ENCODE measurements at places on chromosomes 3 and 15.

GRCh38 chr3:67292356-67293121, 294.4 kb downstream of the KBTBD8 start:
- no peak for DNase-seq

- no peak for DNase-seq
These were observed 425.3 kb upstream of the CBLB start for GRCh38 chr3:106294121-106294520.

DNA sequence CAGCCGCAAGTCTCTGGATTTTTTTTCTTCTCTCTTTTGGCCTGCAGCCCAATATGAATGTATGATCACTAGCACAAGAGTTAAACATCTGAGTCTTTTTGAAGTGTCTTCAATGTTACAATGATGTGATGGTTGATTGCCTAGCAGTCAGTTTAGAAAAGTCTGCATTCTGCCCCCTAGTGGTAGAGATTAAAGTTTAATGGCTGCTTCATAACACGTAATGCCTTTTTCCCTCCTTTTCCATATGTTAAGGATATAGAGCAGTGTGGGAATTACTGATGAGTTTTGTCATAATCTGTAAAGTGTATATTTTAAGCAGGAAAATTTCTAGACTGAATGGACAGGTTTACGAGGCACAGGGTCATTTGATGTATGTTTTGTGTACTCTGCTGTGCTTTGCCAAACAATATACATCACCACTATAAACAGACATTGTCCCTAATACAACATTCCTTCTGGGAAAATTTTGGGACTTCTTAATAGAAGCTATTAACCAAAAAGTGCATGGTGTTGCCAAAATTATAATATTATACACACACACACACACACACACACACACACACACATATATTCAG, 1038.5 kb upstream of the NR2F2 start:
- no peak for DNase-seq

DNA sequence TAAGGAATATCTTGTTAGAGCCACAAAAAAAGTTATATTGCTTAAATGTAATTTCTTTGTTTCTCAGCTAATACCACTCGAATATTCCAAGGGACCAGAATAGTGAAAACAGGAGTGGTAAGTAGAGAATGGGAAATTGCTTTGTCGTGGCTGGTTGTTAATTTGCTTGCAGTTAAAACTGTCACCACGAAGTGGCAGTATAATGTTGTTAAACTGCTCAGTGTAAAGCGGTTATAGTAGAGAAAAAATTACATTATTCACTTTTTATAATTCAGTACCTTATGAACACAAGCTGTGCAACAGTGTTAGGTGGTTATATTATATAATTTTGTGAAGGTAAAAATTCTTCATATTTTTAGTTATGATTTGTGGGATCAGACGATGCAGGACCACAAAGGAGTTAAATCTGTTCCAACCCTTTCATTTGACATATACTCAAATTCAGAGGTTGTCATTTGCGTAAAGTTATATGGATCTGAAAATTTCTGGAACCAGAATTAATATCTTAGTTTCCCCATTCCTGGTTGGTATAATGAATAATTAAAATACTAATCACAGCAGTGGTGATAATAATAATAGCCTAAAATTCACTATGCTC, 171.8 kb downstream of the FEZF2 start:
- peak; percentile 9 for DNase-seq

GRCh38 chr3:170644711-170645110, 58.8 kb upstream of the SLC7A14 start:
- no peak for DNase-seq

DNA sequence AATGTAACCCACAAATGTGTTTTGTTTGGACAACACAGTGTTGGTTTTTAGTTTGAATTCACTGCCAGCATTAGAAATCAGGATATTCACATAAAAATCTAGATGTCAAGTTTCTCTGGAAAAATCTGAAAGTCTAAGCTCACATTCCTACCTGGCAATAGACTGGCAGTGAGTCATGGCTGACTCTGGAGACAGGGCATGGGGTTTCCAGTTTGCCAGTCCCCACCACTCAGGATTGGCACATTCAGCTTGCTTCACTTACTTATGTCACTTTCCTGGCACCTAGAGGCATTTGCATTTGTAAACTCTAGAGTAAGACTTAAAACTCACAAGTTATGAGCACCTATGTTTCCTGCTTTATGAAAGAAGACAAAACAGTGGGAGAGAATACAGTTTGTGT, 19.1 kb upstream of the SEC61A1 start:
- DNase-seq, result no peak

DNA sequence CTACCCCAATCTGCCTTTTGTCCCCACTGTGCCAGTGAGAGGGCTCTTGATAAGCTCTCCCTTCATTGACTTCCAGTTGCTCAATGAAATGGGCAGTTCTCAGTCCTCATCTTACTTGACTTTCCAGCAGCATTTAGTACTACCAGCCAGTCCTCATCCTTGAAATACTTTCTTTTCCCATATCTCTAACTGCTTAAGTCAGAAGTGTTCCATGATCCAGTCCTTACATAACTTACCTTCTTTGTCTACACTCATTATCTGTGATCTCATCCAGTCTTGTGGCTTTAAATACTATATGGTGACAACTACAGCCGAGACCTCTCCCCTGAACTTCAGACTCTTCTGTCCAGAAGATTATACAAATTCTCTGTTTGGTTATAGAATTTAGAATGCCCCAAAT, 28.7 kb downstream of the RARRES1 start:
- DNase-seq, result no peak

DNA sequence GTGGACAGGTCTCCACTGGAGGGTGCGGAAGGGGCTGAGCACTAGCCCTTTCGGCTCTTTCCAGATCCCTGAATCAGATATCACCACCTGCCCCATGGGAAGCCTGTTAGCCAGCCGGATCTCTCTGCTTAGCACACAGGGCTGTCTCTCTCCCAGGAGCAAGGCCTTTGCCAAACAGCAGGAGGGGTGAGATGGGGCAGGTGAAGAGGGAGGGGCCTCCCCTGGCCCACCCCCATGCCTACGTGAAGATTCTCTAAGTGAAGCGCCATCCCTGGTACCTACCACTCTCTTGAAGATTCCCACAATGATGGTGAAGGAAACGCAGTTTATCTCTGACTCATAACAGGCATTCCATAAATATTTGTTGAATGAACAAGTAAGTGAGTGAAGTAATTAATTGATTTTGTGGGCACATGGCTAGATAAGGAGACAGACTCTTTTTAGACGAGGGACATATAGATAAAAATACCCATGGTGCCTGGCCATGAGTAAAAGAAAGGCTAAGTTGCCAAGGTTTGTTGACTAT, 19.6 kb upstream of the HCN4 start:
- DNase-seq, result no peak

DNA sequence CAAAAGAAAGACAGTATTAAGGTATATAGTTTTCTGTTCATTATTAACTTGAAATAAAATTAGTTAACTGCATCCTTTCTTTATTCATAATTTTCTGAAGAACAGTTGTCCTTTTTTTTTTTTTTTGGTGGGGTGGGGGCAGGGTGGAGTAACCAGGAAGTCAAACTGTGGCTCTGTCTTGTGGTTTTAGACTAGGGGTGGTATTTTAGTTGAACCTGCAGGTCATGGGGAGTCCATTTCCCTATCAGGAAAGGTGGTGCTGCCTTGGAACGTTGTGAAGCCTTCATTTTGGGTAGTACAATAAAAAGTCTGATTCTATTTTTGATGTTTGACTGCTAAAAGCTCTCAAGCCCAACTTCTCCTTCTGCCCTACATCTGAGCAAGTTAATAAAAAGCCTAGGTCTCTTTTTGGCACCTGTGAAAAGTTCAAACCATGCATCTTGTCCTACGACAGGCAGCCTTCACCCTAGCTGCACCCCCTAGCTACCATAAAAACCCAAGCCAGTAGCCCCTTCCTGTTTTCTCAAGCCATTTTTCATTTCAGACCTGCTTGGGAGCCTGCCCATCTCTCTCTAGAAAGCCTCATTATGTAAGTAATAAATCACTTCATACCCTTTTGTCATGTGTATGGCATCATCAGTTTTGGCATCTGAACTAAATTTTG, 31.2 kb upstream of the RIOX2 start:
- no peak for DNase-seq

- DNase-seq, result no peak
These were observed 4.0 kb upstream of the U2SURP start for GRCh38 chr3:142997330-142997729.

GRCh38 chr15:90305932-90306331, 40.5 kb downstream of the NGRN start:
- no peak for DNase-seq

DNA sequence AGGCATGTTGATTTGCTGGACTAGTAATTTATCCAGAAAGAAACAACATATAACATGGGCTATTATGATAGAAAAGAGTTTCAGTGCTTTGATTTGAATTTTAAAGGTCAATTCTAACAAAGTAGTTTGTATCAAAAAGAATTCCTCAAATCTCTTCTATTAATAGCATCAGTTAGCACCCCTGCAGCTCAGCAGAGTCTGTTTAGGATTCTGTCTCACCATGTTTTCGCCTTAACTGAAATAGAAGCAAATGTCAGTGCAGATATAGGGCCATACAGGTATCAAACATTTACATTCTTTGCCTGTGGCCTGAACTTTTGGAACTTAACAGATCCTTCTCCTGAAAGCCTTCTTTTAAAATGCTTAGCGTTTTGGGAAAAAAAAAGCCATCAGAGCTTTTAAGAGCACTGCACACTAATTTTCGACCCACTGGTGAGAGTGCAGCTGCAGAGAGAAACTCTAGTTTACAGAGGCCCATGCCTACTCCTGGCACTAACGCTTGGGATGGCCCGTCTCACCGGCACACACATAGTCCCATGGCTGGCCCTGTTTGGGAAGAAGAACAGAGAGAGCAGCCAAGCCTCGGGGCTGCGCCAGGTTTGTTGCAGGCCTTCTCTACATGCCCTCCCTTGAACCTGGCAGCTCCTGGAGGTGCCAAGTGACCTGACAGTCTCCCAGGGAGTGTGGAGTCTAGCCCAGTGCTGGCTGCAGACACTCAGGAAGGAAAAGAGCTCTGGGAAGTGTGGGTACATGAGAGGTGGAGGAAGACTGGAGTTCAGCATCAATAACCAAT, 9.9 kb upstream of the PAQR9 start:
- DNase-seq, result no peak

DNA sequence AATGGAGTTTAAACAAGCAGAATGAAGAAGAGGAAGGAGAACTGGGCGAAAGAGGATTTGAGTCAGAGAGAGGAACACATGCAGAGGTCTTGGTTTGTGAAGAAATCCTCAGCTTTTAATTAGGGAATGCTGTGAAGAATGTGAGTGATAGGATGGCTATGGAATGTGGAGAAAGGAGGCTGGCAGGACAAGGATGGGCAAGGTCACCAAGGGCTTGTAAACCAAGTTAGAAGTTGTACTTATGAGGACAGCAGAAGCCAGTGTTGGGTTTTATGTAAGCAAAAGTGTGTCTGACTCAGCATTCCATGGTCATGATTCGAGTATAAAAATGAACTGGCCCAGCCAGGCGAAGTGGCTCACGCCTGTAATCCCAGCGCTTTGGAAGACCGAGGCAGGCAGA, 60.0 kb upstream of the IL12A start:
- no peak for DNase-seq

- DNase-seq, result no peak
These were observed 7.4 kb downstream of the SQOR start for GRCh38 chr15:45641999-45642932.

- DNase-seq, result no peak
These were observed 118.2 kb downstream of the GADL1 start for GRCh38 chr3:30776186-30776815.

- no peak for DNase-seq
These were observed 2.9 kb downstream of the XPC start for GRCh38 chr3:14175383-14176037.

GRCh38 chr3:47313341-47314055, 30.8 kb downstream of the KLHL18 start:
- no peak for DNase-seq

DNA sequence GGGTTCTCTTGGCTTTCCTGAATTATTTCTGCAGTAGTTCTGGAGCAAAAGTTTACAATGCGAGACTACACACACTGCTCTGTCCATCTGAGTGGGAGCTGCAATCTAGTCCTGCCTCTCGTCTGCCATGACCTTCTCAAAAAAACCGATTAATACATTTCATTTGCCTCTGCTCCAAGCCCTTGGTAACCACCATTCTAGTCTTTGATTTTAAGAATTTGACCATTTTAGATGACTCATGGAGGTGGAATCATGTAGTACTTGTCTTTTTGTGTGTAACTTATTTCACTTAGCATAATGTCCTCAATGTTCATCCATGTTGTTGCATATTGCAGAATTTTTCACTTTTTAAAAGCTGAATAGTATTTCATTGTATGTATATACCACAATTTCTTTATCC, 356.9 kb downstream of the SV2B start:
- no peak for DNase-seq

GRCh38 chr15:88428053-88428452, 39.1 kb downstream of the MRPL46 start:
- DNase-seq, result no peak

DNA sequence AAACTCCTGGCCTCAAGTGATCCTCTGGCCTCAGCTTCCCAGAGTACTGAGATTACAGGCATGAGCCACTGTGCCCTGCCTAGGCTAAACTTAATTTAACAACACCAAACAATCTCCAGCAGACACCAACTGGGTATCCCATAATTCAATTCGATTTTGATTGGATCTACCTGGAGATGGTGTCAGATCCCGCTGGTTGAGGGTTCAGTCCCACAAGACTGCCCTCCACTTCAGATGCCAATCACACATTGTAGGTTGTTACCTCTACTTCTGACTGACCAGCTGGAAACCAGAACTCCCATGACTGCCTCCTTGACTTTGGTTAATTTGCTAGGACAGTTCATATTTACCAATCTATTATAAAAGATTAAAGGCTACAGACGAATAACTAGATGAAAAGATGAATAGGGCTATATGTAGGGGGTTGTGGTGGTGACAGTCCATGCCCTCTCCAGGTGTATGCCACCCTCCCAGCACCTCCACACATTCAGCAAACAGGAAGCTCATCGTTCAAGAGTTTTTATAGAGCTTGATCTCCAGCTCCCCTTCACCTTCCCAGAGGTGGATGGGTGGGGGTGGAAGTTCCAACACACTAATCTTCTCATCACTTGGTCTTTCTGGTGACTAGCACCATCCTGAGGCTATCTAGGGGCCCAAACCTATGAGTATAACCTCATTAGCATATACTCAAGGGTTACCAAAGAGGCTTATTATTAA, 9.3 kb downstream of the B2M start:
- no peak for DNase-seq

GRCh38 chr3:44680921-44681455, 31.5 kb upstream of the ZNF502 start:
- no peak for DNase-seq

DNA sequence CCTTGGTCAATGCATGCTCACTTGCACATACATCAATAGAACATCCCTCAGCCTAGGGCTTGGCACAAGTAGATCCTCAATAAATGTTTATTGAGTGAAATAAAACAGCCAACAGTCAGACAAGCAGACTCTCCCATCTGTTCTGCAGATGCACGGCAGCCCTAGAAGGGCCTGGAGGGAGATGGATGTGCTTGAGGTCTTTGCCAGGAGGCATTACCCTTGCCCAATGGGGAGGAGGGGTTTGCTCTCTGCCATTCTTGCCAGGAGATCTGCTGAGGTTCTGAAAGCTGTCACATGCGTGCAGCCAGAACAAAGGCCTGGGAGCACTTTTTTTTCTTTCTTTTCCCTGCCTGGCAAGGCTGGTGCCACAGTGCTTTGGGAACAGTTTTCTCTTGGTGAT, 349.3 kb upstream of the THRB start:
- DNase-seq, result no peak

GRCh38 chr15:35349916-35350315, 196.0 kb downstream of the DPH6 start:
- DNase-seq, result no peak
